NCI-H774 (cell line): ENCODE measurements at places on chromosomes 3 and 15.

- no peak for DNase-seq
These were observed 64.5 kb downstream of the SMAD6 start for GRCh38 chr15:66766282-66767230.

GRCh38 chr3:26634601-26635000, 12.0 kb downstream of the LRRC3B start:
- DNase-seq = no peak

DNA sequence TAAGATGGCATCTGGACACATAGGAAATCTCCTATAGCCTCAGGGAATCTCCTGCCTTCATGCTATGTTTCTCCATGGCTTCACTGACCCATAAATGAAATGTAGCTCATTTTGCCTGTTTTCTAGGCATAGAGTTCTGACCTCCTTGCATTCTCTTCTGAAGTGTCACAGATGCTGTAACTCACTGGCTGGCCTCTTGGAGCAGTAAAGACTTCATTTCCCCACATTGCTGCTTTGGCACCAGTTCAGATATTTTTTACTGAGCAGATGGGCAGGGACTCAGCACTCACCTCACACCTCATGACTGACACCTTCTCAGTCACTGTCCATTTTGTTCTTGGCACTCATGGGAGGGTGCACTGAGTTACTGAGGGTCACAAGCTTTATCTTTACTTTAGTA, 286.7 kb upstream of the TGFBR2 start:
- no peak for DNase-seq

- DNase-seq = no peak
These were observed 109.5 kb downstream of the PGPEP1L start for GRCh38 chr15:98898122-98898521.

- DNase-seq = no peak
These were observed 50.0 kb upstream of the RASGRP1 start for GRCh38 chr15:38614621-38615020.

DNA sequence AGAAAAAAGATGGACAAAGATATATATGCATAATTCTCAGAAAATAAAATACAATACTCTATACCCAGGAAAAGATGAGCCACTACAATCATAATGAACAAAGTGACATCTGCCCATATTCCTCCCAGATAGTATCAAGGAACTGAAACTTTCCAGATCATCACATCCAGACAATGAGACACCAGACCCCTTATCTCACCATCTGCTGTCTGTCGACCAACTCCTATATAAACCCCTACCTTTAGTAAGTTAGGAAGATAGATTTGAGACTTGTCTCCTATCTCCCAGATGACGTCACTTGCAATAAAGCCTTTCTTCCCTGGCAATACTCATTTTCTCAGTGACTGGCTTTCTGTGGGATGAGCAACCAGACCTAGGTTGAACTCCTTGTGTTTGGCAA, 1071.6 kb downstream of the PLOD2 start:
- no peak for DNase-seq

- no peak for DNase-seq
These were observed 733.7 kb upstream of the CFAP20DC start for GRCh38 chr3:59783468-59783988.

DNA sequence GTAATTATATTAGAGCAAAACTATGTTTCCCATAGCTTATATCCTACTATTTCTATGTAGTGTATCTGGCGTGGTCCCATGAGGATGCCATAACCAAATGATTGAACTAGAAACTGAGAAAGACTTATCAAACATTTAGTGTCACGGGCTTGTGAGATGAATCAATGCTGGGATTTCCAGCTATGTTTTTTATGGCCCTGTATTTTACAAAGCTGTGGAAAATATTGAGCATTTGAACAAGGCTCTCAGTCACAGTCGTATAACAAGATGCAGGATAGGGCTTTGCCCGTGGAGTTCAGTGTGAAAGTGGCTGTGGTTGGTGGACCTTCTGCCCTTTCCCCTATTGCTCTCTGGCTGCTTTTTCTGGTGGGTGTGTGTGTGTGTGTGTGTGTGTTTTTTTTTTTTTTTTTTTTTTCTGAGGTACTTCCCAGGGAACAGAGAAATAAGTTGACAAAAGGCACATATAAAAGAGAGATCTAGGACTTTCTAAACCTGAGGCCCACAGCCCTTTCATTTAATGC, 60.7 kb downstream of the CACNA1D start:
- DNase-seq = no peak

GRCh38 chr3:100781301-100781700, 72.0 kb downstream of the TFG start:
- no peak for DNase-seq

- no peak for DNase-seq
These were observed 68.5 kb upstream of the PLCL2 start for GRCh38 chr3:16816048-16816780.

- DNase-seq = no peak
These were observed 25.2 kb downstream of the WNT5A start for GRCh38 chr3:55461896-55462295.

DNA sequence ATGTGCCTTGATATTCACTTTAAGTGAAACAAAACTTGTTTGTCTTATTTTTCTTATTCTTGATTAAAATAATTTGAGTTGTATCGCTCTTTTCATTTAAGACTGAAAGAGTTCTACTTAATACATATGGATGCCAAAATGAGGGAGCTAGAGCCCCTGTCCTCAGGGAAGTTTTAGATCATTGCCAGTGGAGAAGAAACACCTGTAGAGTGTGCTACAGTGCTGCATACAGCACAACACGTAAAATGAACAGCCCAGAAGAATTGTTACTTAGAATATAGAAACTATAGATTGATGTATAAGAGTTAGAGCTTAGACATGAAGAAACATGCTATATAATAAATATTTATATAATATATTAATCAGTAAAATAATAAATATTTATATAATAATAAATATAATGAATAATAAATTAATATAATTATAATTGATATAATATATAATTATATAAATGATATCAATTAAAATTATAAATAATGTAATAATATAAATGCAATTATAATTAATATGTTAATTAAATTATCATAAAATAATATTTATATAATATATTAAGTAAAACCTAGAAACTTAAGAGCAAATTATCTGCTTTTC, 1234.7 kb downstream of the ROBO2 start:
- DNase-seq = no peak

- DNase-seq = no peak
These were observed 223.8 kb upstream of the SATB1 start for GRCh38 chr3:18648868-18649462.

DNA sequence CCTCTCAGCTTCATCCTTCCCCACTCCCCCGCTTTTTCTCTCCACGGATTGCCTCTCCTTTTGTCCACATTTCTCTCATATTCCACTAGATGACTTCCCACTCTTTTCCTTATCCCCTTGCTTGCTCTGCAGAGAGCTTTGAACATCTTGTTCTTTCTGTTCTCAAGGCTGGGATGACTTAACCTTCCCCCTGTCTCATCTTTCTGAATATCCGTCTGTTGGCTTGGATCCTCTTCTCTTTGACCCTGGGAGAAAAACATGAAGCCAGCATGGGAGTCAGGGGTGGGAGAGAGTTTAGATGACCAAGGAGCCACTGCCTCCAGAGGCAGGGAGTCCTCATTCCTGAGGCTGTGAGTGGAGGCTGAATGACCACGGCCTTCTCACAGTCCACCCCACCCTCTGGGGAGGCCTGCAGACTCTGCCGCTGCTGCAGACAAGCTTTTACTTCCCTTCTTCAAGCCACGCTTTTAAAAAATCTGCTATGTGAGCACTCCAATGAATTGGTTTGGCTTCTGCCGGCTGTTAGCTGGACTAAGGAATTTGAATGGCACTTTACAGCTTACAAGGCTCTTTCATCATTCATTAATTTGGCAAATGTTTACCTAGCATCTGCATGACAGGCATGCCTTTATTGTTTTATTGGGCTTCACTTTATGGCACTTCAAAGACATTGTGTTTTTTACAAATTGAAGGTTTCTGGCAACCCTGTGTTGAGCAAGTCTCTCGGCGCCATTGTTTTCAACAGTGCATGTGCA, 111.6 kb upstream of the SLC6A6 start:
- DNase-seq = no peak

DNA sequence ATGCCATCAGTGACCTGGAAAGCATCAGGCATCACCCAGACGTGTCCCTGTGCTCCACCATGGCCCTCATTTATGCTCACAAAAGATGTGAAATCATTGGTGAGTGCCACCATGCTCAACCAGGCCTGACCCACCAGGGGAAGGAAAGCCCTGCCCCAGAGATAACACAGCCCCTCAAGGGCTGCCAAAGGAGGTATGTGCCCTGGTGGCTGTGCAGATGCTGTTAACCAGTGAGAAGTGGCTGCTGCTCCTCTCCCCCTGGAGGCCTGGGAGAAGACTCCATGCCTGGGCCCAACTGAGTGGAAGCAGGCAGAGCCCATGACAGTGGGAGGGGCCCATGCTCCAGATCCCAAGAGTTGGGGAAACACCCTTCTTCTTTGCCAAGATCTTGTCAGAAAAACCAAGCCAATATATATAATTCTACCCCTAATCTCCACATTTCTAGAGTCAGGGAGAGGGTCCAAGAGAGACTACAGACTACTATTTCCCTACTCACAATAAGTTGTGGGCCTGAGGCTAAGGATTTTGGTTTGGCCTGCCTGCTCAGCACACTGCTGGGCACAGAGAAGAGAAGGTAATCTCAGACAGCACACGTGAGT, 2.7 kb downstream of the TTC21A start:
- no peak for DNase-seq

- DNase-seq = no peak
These were observed 448.6 kb downstream of the EPHB1 start for GRCh38 chr3:135243616-135244015.

GRCh38 chr15:43408789-43409188, 37.9 kb downstream of the TUBGCP4 start:
- DNase-seq = no peak

DNA sequence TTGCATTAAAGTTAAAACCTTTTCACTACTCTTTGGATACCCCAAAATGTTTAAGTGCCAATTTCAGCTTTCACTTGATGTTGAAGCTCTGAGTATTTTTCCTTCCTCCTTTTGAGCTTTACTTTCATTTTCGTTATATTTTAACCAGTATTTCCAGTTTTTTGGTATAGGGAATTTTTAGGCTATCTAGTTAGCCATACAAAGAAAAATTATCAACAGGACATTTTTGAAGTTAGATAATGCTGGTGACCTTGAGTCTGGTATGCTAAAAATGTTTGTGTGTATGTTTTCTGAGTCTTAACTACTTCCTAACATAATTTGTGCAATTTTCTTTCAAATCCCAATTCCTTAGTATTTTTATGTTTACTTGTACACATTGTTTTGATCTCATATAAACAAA, 284.8 kb downstream of the OTOL1 start:
- DNase-seq = no peak

GRCh38 chr3:191290311-191291025, 38.7 kb upstream of the CCDC50 start:
- DNase-seq = no peak

- DNase-seq = no peak
These were observed 198.0 kb downstream of the EPHB1 start for GRCh38 chr3:134993011-134993410.

DNA sequence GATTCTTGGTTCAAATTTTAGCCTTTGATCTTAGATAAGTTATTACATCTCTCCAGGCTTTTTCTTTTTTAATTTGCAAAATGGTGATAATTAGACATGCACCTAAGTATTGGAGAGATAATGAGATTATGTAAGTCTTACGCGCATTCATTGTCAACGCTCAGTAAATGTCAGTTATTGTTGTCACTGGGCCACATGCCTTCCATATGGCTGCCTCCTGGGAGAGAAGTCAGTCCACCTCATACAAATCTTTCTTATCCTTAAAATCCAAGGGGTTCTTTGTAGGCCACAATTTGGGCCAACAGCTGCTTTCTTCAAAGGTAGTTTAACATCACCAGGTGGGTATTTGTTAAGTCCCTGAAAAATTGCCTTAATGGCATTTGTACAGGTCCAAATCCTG, 25.5 kb upstream of the PTPRG start:
- DNase-seq = no peak

GRCh38 chr3:100412912-100413590, 11.7 kb downstream of the LNP1 start:
- no peak for DNase-seq

DNA sequence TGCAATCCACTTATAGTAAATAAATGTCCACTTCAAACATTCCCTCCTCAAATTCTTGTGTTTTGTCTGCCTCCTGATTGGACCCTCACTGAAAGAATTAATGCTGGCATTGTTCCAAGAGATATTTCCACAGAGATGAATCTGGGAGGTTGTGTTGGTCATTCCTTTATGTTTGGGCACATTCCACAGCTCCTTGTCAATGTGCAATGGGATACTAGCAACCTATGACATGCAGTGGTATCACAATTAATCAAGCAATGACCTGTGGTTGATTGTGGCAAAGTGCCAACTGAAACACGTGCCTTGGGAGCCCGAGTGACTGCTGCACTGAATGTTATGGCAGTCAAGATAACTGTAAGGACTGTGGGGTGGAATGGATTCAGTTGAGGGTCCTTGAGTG, 55.0 kb upstream of the SNRPN start:
- no peak for DNase-seq

- no peak for DNase-seq
These were observed 56.4 kb upstream of the C15orf39 start for GRCh38 chr15:75145027-75145841.

DNA sequence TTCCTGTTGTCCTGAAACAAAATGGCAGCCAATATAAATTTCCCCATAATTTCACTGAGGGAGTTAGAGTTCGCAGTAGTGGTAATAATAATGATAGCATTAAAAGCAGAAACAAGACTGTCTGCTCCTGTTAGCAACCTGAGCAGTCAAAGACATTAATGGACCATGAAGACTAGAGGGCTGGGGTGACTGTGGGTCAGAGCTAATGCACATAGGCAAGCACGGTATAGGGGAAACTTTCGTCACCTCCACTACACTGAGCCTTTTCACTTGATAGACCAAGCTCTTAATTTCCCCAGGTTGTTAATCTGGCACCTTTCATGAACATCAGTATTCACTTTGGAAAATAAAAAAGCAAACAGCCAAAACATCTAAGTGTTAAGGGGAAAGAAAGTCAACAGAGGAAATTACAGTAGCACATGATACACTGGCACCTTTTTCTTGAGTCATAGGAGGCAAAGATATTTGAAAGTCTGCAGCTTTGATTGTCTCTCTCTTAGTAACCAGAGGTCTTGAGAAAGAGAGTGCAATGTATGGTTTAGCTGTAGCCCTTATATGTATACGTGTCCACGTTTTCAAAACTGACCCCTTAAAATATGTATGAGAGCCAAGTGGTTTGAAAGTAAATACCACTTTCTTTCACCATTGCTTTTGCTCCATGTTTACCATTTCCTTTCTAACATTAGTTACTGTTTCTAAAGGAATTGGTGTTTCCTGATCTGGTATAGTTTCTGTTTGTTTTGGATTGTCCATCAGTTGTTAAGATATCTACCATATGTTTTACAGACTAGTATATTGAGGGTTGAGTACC, 104.8 kb downstream of the FILIP1L start:
- DNase-seq = no peak

- no peak for DNase-seq
These were observed 39.3 kb downstream of the SRP14 start for GRCh38 chr15:39999538-40000200.
